ENCODE measurements at places on chromosomes 6 and 20.

DNA sequence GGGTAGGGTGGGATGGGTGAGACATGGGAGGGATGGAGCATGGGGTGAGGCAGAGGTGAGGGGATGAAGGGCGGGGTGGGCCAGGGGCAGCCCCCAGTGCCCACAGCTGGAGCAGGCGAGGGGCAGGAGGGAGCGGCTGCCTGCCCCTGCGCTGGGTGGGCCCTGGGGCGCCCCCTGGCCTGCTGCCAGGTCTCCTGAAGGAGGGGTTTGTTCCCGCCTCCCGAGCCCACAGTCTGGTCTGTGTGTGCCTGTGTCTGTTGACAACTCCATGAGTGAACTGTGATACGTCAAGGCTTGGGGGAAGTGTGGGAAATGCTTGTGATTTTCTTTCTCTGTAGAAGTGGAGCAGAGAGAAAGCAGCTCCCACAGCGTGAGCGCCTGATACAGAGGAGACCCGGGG is 10.9 kb upstream of the MRGBP start:
- no peak for DNase-seq

- no peak for DNase-seq
Observed at GRCh38 chr6:129981598-129981997, 36.8 kb upstream of the L3MBTL3 start.

DNA sequence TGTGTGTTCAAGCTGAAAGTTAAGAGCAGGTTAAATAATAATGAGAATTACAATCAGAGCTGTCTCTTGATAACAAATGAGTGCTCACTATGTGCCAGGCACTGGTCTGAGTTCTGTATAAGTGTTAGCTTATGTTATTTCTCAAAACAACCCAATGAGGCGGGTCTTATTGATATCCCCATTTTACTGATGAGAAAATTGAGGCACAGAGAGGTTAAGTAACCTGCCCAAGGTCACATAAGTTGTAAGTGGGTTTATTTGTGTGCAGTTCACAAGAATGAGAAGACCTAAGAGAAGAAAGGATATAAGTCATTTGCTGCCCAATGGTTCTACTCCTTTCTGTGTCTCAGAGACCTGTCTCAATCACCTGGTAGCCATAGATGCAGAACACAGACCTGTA is 34.1 kb upstream of the ARMH2 start:
- DNase-seq, result no peak

DNA sequence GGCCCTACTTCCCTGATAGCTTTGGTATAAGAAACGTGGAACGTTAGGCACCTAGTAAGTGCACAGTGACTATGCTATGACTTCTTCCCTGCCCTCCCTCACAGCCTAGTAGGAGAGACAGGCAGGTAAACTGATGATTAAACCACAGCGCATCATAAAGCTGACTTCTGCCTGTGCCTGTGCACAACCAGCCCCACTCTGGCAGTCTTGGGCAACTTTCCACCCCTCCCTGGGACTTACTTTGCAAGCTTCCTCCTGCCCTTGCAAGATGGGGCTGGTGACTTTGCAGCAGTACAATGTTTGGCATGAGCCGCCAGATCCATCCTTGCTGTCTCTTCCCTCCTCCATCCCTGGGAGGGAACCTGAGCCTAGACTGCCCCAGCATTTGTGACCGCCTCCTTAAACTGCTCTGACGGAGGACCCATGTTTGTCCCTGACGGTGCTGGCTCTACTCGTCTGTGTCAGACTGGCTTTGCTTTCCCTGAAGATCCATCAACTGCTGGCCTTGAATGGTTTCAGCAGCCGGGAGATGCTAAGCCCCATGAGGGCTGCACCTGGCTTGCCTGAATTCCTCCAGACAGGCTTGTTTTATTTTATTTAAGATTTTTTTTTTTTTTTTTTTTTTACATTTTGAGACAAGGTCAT is 36.1 kb downstream of the EFCAB8 start:
- DNase-seq, result no peak

- DNase-seq, result no peak
Observed at GRCh38 chr6:142030115-142030619, 102.6 kb upstream of the GJE1 start.

- no peak for DNase-seq
Observed at GRCh38 chr6:64948261-64948660, 758.8 kb downstream of the EYS start.

- DNase-seq, result no peak
Observed at GRCh38 chr20:36548704-36549627, 7.6 kb downstream of the MYL9 start.
